ENCODE measurements at places on chromosomes 11 and 22.

- no peak for DNase-seq
Measured at GRCh38 chr11:2542406-2542805, 97.6 kb downstream of the KCNQ1 start.

DNA sequence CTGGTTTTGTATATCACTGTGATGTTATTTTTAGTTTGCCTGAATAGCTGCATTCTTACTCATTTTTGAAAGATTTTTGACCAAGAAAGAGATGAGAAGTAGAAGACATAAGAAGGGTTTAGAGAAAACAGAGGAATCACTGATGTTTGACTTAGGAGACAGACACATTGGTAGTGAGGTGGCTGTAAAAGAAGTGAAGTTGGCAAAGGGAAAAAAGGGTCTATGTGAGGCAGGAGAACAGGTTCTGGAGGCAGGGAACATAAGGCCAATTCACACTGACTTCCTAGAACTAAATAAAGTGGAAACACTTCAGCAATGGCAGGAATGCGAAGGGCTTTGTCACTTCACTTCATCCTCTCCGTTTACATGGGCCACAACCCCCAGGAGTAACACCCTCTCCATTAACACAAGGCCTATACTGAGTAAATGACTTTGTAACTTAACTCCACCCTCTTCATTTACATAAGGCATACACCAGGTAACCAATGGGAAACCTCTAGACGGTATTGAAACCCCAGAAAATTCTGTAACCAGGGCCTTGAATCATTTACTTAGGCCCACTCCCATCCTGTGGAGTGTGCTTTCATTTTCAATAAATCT lies 36.5 kb downstream of the CTSC start:
- DNase-seq: peak; percentile 68

GRCh38 chr22:35399114-35399677 lies 744 bp upstream of the MCM5 start:
- DNase-seq: no peak

DNA sequence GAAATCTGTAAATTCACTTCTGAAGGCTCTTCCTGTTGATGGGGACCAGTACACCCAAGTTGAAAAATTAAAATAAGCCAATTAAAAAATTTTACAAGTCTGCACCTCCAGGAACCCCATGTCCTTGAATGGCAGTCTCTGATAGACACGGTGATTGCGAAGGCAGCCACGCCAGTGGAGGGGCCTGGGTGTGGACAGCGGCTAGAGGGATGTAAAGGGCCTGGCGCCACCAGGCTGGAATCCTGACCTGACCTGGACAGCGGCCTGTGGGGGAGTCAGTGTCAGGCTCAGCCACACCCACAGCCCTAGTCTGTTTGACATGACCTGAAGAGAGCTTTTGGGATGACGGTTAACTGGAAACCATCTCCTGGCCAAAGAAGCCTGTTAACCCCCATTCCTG lies 49.5 kb upstream of the RFPL3 start:
- DNase-seq: no peak

- no peak for DNase-seq
Measured at GRCh38 chr11:78234006-78234405, 45.3 kb downstream of the USP35 start.

GRCh38 chr11:118168751-118169150 lies 7.7 kb downstream of the SCN2B start:
- DNase-seq: no peak

DNA sequence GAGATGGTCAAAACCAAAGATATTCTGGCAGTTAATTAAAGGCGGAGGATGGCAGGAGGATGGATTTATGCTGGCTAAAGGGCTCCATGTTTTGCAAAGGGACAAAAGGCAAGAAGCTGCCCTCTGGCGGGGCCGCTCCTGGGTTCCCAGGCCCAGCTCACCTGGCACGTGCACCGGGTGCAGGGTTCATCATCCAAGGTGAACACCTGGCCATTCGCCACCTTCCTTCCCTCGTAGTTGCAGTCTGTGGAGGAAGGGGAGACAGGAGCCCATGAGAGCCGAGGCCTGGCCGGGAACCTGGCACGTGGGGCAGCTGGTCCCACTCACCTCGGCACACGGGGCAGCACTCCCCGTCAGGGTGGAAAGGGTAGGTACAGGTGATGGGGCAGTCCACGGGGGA lies 23.8 kb downstream of the PGA5 start:
- no peak for DNase-seq

GRCh38 chr11:111449696-111450479 lies 62.3 kb downstream of the BTG4 start:
- no peak for DNase-seq

- DNase-seq: no peak
Measured at GRCh38 chr11:1472180-1473005, 14.2 kb downstream of the MOB2 start.

GRCh38 chr11:31487848-31488247 lies 21.6 kb downstream of the IMMP1L start:
- peak; percentile 15 for DNase-seq

DNA sequence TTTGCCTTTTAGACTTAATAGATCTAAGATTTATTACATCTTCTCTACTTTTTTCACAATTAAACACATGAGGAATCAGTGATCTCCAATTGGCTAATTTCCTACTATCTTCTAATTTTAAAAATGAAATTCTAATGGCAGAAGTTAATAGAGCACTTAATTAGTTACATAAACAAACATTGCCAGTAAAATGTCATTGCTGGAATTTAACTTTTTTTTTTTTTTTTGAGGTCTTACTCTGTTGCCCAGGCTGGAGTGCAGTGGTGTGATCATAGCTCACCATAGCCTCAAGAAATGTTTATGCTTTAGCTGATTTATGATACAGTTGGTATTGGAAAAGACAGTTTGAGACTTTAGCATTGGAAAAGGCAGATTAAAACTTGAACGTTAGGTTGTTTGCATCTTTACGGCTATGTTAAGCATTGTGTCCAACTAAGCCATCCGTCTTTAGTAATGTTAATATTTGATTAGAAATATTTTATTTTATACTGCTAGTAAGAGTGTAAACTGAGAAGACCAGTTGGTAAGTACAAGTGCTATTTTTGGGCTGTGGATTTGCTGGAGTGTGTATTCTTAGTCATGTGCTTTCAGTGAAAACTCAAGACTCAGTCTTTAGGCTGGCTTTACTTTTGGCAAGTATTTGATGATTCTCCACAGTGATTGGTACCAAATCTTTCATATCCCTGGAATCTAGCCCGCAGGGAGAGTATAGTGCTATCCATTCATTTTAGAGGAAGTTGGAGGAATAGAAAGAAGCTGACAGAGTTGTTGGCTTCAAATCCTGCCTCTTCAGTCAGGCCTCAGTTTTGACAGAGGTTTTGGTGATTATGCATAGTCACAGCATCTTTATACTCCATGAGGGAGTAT lies 4.5 kb downstream of the ANO5 start:
- DNase-seq: no peak

DNA sequence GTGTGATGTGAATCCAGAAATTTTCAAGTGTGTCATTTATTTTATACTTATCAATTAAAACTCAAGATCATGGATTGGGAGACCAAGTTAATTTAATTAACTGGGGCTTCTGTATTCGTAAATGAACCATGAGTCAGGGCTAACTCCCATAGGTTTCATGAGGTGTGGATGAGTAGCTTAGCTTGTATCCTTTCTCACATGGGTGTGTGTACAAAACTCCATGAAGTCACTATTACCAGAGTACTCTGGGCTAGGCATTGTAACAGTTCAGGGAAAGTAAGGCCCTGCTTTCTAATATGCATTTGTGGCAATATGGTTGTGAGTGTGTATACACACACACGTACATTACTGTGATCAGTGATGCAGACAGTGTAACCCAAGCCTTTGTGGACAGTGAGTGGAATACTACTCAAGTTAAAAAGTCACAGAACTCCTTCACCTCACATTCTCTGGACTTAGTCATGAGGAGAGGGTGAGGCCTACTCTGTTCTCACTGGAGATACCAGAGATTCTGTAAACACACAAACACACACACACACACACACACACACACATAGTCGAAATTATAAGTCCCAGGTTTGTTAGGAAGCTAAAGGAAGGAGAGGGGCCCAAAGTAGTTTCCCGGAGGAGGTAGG lies 3.5 kb downstream of the CNTF start:
- no peak for DNase-seq

DNA sequence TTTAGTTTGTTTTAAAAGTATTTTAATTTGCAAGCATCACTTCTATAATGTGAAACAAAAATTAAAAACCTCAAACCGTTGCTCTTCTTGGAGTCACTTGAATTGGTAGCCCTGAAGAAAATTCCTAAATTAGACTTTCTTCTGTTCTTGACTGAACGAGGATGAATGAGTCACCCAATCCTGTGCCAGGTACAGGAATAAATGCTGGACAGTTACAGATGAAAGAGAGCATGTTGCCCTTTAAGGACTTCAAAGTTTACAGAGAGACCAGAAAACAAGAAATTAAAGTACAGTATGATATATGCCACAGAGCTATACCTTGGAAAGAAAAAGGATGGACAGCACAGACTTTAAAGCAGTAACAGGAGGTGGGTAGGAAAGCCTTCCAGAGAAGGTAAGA lies 41.3 kb upstream of the CXCR5 start:
- DNase-seq: no peak

DNA sequence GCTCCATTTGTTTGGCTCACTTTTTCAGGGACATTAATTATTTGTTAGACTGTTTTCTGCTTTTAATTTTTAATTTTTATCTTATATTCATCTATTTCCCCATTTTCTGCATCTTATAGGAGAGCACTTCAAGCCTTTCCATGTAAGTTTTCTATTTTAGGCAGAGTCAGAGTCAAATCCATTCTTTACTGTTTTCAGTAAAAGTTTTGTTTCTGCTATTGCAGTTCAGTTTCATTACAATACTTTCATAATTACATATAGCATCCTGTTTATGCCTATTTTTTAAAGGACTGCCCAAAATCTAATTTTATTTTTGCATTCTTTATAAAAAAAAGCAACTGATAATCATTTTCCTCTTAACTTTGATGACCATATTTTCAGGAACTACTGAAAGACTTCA lies 3.8 kb upstream of the OR10A5 start:
- DNase-seq: no peak

GRCh38 chr11:104327861-104328511 lies 164.0 kb upstream of the PDGFD start:
- DNase-seq: no peak

GRCh38 chr22:44200855-44201550 lies 20.3 kb downstream of the PARVG start:
- DNase-seq: no peak

GRCh38 chr11:26522912-26523610 lies 49.0 kb downstream of the MUC15 start:
- peak; percentile 40 for DNase-seq

DNA sequence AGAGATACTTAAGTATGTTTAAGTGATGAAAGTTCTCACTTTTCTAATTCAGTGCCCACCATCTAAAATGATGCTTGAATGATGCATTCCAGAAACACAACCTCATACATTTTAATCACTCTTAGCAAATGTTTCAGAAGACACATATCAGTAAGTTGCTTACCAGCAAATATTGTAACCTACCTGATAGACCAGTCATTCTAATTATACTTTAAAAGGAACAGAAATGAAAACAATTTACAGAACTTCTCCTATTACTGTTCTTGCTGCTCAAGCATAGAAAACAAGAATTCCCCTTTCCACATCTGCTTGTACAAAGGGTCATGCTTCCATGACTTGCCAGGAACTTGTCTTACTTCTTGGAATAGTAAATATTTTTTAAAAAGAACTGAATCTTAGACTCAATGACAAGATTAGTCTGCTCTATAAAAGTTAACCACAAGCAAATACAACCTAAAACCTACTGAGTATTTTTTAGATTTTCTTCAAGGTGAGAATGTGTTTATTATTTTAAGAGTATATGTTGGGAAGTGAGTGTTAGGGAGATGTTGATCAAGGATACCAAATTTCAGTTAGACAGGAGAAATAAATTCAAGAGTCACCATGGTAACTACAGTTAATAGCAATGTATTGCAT lies 82.0 kb upstream of the SC5D start:
- DNase-seq: no peak

- no peak for DNase-seq
Measured at GRCh38 chr22:37560608-37561211, 430 bp downstream of the CDC42EP1 start.

GRCh38 chr11:70621241-70621640 lies 222.9 kb downstream of the CTTN start:
- no peak for DNase-seq

DNA sequence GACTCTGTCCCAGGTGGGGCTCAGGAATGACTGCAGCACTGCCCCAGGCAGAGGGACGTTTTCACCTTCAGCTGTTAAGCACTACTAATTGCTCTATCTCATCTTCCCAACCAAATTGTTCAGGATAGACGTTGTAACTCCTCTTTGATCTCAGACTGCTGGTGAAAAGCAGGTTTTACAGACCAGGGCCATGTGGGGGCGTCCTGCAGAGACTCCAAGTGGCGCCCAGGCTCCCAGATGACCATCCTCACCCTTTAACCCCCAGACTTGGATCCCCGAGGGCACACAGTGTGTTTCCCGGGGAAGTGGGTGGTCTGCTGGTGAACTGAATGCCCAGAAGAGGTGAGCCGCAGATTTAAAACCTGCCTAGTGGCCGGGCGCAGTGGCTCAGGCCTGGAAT lies 23.9 kb downstream of the FADD start:
- DNase-seq: no peak

DNA sequence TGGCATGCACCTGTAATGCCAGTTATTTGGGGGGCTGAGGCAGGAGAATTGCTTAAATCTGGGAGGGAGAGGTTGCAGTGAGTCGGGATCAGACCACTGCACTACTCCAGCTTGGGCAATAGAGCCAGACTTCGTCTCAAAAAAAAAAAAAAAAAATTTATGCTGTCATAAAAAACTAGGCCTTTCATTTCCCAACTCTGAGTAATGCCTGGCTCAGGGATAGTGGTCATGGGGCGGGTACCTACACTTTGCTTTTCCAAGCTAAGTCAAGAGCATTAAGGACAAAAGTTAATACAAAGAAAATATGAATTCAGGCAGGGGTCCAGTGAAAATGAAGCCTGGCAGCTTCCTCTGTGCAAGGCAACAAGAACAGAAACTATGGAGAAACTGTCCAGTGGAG lies 16.3 kb downstream of the CPSF7 start:
- no peak for DNase-seq

DNA sequence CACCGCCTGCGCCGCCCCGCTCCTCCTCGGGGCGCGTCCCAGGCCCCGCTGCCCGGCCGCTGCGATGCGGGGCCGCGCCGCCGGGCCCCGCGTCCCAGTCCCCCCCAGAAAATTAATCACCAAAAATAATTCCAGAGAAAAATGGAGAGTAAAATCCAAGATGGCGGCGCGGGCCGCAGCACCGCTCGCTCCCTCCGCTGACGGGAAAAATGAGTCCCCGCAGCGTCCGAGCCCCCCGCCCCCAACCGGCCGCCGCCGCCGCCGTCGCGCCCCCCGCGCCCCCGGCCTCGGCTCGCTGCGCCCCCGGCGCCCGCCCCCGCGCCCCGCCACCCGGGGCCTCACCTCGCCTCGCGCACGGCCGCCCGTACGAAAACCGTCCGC lies at the start of gene KMT5B:
TSS of gene KMT5B (minus strand) at position 162 of the 381 bp plus-strand sequence. CDS start 23,220 bp downstream, outside the sequence.
- DNase-seq: peak; percentile 33

All from NT2/D1 (cell line).